GM12891 (cell line): ENCODE measurements at places on chromosomes 1 and 21.

DNA sequence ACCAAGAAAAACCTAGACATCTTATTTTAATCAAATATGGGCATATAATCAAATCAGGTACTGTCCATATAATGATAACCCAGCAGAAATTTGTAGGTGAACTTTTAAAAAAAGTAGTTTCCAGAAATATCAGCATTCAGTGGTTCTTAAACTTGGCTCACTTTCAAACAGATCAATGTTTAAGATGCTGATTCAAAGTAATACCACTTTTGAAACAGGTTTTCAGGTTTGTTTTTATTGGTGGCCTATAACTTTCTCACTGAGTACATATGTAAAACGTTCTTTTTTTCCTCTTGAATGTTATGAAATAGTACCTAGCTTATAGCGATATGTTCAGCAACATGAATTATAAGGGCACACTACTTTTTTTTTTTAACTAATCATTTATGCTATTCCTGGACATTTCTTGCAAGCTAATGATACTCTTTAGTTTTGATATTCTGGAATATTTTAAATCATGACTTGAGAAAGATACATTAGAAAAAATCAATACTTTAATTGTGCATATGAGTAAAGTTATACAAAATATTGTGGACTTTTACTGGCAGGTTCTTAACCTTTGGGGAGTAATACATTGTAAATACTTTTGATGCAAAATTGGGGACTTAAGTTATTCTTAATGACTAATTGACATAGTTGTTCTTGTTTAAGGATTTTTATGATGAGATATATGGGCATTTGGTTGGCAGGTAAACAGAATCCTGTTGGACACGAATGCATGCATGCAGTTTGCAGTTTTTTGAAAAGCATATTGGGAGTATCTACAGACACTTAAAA is 3.0 kb downstream of the NFIA start:
- DNase-seq = no peak

DNA sequence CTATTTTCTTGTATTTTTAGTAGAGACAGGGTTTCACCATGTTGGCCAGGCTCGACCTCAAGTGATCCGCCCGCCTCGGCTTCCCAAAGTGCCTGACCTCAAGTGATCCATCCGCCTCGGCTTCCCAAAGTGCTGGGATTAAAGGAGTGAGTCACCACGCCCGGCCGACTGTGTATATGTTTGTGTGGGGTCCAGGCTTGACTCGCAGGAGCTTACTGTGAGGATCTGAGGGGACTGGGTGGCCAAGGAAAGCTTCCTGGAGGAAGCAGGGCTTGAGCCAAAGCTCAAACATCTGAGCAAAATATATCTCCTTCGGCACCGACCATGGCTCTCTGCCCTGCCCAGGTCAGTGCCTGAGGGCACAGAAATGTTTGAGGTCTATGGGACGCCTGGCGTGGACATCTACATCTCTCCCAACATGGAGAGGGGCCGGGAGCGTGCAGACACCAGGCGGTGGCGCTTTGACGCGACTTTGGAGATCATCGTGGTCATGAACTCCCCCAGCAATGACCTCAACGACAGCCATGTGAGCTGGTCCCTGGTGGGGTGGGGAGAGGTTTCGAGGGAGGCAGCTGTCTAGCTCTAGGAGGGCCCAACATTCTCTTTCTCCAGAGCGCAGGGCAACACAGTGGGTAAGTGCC is 10.5 kb downstream of the PADI3 start:
- DNase-seq = no peak

GRCh38 chr1:19758227-19758830 is 41.4 kb downstream of the TMCO4 start:
- no peak for DNase-seq

DNA sequence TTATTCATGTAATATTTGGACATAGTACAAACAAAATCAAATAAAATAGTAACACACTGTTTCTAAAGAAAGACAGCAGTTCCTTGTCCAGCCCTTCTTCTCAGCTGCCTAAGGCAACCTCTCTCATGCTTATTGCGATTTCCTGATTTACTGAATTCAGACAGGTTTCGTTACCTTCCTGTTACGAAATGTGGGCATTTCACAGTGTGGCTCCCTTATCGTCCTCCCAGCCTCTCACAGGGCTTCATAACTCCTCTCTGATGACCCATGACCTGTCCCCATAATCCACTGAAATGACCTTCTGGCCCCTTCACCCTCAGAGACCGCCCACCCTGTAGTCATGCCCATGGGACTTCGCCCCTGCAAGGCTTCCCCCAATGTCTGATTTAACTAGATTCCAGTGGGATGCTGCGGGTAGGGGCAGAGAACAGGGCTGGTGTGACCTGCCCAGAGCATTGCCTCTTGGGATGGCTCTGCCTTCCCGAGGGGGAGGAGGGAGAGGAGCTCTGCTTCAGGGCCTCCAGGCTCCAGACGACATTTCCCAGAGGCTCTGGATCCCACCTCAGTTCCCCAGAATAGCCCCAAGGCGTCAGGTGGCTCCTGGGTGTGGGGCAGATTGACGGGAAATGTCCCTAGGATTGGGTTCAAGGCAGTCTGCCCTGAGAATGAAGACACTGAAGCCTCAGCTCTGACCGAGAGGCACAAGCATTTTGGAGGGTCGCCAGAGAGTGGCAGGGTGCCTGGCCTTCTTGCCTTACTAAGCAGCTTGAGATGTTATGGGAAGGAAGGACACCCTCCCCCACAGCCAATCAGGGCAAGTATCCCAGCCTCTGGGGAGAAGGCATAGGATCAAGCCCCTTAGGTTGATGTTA is 20.6 kb downstream of the PADI2 start:
- no peak for DNase-seq

DNA sequence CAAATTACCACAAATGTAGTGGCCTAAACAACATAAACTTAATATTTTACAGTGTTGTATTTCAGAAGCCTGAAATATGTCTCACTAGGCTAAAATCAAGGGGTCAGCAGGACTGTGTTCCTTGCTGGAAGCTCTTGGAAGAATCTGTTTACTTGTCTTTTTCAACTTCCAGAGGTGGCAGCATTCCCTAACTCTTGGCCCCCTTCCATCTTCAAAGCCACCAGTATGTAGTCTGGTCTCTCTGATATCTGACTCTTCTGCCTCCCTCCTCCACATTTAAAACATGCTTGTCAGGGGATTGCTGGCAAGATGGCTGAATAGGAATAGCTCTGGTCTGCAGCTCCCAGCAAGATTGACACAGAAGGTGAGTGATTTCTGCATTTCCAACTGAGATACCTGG is 567.5 kb downstream of the PLA2G4A start:
- no peak for DNase-seq

DNA sequence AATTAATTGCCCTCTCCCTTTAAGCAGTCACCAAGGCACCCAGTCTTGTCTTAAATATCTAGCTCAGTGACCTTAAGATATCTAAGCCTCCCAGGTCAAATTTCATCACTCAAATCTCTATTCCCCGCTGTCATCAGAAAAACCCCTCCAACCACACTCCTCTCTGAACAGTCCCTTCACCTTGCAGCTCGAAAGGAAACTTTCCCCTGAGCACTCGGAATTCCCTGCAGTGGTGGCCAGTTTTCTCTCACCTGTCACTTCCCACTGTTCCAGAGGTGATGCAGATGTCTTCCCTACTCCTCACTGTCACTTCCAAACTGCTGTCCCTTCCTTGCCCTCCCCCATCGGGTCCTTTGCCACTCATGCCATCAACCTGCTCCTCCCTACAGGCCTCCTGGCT is 15.3 kb upstream of the SSX2IP start:
- DNase-seq = no peak

GRCh38 chr1:109216662-109217061 is 2.9 kb downstream of the SARS1 start:
- no peak for DNase-seq

DNA sequence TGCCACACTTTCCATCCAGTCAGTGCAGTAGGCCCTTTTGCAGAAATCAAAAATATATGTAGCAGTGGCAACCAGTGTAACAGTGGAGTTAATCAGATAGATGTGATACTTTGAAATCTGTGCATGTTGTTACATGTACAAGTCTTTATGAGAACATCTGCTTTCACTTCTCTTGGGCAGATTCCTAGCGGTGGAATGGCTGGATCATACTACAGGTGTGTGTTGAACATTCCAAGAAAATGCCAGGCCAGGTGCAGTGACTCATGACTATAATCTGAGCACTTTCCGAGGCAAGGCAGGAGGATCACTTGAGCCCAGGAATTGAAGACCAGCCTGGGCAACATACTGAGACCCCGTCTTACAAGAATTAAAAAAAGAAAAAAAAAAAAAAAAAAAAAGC is 55.3 kb downstream of the GNB1 start:
- no peak for DNase-seq

DNA sequence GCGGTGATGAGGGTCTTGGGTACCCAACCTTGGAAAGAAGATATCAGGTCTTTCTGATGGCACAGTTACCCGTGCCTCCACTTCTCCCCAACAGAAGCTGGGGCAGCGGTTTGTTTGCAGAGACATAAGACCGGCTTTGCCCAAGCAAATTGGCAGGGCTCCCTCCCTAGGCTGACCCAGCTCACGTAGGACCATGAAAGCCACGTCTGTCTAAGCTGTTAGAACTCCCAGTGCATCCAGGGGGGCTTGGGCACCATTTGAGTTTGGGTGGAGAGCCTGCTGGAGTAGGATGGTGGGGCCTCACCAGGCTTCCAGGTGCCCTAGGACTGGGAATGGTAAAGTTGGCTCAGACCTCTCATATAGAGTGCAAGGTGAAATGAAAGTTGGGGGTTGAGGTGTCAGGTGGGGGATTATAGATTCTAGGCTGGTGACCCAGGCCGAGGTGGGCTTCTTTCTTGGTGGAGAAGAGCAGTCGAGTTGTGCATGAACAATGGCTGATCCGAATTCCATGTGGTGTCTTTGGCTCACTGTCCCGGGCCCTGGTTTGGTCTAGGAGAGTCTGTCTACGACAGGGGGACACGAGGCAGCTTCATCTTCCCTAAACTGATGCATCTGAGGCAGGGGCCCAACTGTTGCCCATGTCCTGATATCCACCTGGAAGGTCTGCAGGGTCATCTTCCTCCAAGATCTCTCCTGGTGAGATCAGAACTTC is 3.4 kb downstream of the POU3F1 start:
- DNase-seq = no peak

- no peak for DNase-seq
Measured at GRCh38 chr1:220552672-220553260, 24.8 kb downstream of the MARK1 start.

GRCh38 chr1:167676205-167676915 is 45.4 kb upstream of the MPZL1 start:
- no peak for DNase-seq

- DNase-seq = no peak
Measured at GRCh38 chr1:198841477-198841876, 202.6 kb downstream of the PTPRC start.

DNA sequence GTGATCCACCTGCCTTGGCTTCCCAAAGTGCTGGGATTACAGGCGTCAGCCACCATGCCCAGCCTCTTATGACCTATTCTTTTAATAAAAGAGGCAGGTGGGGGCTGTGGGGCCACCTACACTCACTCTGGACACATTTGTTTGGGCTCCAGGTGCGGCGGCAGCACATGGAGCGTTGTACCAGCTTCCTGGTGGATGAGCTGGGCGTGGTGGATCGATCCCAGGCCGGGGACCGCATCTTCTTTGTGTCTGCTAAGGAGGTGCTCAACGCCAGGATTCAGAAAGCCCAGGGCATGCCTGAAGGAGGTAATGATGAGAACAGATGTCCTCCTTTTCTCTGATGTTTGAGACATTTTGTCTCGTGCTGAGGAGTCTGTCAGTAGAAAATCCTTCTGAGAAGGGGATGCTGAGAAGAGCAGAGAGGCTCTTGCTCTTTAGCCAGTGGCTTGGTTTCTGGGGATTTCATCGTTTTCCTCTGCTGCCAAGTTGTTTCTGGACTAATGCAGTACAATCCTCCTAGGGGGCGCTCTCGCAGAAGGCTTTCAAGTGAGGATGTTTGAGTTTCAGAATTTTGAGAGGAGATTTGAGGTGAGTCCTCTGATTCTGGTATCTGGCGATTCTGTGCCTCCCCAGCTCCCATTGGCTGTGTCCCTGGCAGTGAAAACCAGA is 17.9 kb upstream of the MIIP start:
- peak; percentile 34 for DNase-seq

DNA sequence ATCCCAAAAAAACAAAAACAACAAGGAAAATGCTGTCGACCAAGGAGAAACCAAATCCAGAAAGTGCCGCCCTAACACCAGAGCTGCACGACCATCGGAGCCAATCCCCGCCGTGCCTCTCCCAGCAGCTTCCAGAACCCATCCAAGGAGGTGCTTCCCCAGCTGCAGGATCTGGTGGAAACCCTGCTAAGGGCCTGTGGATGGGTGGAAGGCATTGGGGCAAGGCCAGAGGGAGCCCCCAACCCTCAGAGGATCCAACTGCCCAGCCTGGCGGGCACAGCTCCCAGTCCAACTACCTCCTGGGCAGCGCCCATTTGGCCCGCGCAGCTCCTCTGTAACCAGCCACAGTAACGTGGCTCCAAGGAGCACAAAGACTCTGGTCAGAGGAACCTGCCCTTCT is 81.6 kb downstream of the NPHP4 start:
- no peak for DNase-seq

DNA sequence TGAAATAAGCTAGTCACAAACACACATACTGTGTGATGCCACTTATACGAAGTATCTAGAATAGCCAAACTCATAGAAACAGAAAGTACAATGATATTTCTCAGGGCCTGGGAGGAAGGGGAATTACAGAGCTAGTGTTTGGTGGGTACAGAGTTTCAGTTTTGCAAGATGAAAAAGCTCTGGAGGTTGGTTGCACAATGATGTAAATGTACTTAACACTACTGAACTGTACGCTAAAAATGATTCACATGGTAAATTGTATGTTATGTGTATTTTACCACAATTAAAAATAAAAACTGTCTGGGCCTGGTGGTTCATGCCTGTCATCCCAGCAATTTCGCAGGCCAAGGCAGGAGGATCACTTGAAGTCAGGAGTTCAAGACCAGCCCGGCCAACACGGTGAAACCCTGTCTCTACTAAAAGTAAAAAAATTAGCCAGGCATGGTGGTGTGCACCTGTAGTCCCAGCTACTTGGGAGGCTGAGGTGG is 15.3 kb upstream of the FHAD1 start:
- no peak for DNase-seq

- no peak for DNase-seq
Measured at GRCh38 chr1:185291159-185291558, 25.9 kb downstream of the IVNS1ABP start.

- no peak for DNase-seq
Measured at GRCh38 chr1:116791727-116792126, 37.5 kb downstream of the CD2 start.
